ENCODE measurements at places on chromosomes 16 and 17.

DNA sequence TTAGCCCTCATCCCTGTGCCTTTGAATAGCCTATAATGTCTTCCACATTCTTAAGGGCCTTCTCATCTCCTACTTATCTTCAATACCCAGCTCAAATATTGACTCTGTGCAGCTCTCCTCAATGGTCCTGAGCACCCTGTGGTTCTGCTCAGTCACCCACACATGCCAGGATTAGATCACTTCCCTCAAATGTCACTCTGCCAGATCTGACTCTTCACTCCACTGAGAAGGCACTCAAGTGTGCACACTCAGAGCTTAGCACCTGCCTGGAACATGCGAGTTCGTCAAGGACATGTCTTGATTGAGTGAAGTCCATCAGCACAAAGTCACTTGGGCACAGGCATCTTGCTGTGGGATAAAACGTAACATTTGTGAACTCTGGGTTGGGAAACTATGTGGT lies 404.8 kb downstream of the CDH13 start:
- DNase-seq: no peak

GRCh38 chr17:10556301-10557005 lies 7.0 kb upstream of the MYH2 start:
- DNase-seq: no peak

GRCh38 chr16:20372701-20373100 lies 20.2 kb upstream of the UMOD start:
- DNase-seq: no peak

DNA sequence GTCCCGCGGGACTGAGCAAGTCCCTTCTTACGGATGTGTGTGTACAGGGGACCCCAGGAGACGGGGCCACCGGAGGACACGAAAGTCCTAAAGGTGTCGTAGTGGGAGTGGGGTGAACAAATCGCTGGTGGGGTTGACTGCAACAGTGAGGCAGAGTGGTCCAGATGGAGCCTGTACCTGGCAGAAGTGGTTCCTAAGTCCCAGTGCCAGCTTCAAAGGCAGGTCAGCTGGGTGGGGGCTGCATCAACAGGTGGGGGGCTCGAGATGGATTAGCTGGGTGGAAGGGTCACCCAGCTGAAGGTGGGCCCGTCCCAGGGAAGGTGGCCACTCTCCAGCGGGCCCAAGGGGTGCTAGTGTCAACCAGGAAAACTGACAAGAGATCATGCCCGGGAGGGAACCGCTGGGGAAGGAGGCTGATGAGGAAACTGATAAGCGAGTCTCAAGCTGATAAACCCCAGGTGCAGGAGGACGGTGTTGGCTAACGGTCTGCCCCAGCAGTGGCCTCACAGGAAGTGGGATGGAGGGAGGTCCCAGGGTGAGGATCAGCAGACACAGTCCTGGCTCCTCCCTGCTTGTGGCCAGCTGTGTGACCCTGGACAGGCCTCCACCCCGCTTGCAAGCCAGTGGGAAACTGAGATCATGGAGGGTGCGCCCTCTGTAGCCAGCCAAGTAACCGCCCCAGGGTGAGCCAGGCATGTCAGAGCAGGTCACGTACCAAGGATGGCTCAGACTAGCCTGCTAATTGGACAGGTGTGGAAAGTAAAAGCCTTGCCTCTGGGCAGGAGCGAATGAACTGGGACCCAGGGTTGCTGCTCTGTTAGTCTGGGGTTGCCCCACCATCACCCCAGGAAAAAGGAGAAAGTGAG lies 1.0 kb downstream of the ORAI3 start:
- no peak for DNase-seq

- DNase-seq: no peak
Observed at GRCh38 chr17:44448412-44448811, 54.8 kb downstream of the GPATCH8 start.

DNA sequence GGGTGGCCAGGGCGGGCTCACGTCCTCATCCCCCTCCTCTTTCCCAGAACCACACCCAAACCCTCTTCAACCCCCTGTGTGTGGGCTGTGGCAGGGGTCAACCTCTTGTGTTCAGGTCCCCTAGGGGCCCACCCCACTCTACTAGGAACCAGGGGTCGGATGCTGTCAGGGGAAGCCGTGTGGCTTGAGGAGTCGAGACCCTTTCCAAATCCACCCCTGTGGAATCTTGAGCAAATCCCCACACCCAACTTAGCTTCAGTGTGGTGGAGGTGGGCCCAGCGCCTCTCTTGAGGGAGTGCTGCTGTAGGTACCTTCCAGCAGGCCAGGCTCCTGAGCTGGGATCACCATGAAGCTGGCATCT lies 121.5 kb downstream of the MRM1 start:
- no peak for DNase-seq

GRCh38 chr16:75019586-75019985 lies 20.8 kb downstream of the ZNRF1 start:
- no peak for DNase-seq

DNA sequence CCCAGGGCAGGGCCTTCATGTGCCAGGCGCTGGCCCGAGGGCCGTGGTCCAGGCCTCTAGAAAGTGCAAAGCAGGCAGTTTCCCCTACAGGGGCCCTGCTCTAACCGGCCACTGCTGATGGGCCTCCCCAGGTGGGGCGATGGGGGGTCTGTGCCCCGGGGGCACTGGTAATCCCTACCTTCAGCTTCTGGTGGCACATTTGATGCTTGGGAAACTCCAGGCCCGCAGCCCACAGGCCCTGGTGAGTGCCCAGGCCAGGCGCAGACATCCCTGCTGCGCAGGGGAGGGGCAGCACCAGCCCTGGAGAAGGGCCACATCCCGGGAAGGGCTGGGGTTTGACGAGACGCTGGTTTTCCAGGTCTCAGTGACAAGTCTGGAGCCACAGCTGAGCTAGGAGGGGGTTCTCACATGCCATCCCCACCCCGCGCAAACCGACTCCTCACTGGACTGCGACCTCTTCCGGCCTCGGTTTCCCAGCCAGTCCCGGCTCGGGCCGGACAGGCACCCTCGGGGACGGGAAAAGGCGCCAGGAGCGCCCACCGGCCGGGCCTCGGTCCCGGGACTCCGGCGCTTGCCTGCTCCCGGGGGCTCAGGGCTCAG lies 1.6 kb downstream of the DOC2B start:
- no peak for DNase-seq

GRCh38 chr17:75771334-75772281 lies 6.6 kb upstream of the GALK1 start:
- no peak for DNase-seq

- DNase-seq: no peak
Observed at GRCh38 chr17:10041287-10041612, 136.2 kb upstream of the RCVRN start.

GRCh38 chr17:42135151-42135550 lies 12.5 kb downstream of the HSPB9 start:
- no peak for DNase-seq
